ENCODE measurements at places on chromosomes 3 and 15. TPM values are rescaled to one million over a fixed set of nuclear protein-coding genes. Genes with fewer than 3 reads are reported as not detected.

DNA sequence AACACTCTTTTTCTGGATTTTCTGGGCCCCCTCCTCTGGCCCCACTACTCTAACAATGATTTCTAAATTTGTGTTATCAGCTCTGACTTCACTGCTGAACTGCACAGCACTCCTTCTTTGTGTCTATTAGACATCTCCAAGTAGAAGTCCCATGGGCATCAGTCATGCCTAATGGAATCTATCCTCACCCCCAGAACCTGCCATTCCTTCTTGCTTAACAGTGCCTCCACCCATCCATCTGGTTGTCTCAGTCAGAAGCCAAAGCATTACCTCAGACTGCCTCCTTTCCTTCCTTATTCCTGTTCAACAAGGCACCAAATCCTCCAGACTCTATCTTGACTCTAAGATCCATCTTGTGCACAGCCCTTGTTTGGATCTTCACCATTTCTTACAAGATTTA lies 36.2 kb downstream of the SSR3 start:
- no peak overlapping the region for H3K27ac ChIP-seq
- DNase-seq: no peak
- H3K36me3 ChIP-seq: no peaks in the 10 kb centered on the region
- peaks cover 37% of the 10 kb centered on the region for H3K4me1 ChIP-seq
- no peaks in the 10 kb centered on the region for H3K27me3 ChIP-seq

GRCh38 chr15:89227425-89227824 lies 6.0 kb upstream of the RLBP1 start:
- H3K27me3 ChIP-seq: no peaks in the 10 kb centered on the region
- DNase-seq: no peak
- H3K36me3 ChIP-seq: no peaks in the 10 kb centered on the region
- no peaks in the 10 kb centered on the region for H3K4me1 ChIP-seq
- no peak overlapping the region for H3K4me3 ChIP-seq

- no peaks in the 10 kb centered on the region for H3K27me3 ChIP-seq
- H3K4me3 ChIP-seq: no peak overlapping the region
- no peak overlapping the region for H3K27ac ChIP-seq
- no peaks in the 10 kb centered on the region for H3K36me3 ChIP-seq
- no peaks in the 10 kb centered on the region for H3K4me1 ChIP-seq
- DNase-seq: no peak
Measured at GRCh38 chr3:155549087-155549486, 195.8 kb downstream of the PLCH1 start.

The GOLGA8R gene
- not detected for polyA plus RNA-seq

The TMEM212 gene
- polyA plus RNA-seq: not detected

The GABRG3 gene
- 0.10 TPM for polyA plus RNA-seq

DNA sequence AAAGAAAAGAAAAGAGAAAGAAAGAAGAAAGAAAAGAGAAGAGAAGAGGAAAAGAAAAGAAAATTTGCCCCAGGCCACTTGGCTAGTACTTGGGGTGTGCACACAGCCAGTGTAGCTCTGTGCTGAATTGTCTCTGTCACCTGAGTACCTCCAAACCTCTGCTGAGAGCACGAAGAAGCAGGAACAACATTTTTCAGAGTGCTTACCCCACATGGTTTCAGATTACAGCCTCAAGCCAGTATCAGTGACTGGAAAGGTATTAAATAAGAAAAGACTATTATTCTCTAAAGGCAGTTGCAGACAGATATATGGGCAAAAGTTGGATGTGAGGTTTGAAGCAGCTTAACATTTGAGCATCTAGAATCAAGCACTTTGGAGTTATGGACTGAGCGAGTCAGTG lies 113.3 kb upstream of the PHLDB2 start:
- no peaks in the 10 kb centered on the region for H3K27me3 ChIP-seq
- H3K4me1 ChIP-seq: peaks cover 36% of the 10 kb centered on the region
- H3K27ac ChIP-seq: no peak overlapping the region
- H3K4me3 ChIP-seq: no peak overlapping the region
- H3K36me3 ChIP-seq: peaks cover 2% of the 10 kb centered on the region

DNA sequence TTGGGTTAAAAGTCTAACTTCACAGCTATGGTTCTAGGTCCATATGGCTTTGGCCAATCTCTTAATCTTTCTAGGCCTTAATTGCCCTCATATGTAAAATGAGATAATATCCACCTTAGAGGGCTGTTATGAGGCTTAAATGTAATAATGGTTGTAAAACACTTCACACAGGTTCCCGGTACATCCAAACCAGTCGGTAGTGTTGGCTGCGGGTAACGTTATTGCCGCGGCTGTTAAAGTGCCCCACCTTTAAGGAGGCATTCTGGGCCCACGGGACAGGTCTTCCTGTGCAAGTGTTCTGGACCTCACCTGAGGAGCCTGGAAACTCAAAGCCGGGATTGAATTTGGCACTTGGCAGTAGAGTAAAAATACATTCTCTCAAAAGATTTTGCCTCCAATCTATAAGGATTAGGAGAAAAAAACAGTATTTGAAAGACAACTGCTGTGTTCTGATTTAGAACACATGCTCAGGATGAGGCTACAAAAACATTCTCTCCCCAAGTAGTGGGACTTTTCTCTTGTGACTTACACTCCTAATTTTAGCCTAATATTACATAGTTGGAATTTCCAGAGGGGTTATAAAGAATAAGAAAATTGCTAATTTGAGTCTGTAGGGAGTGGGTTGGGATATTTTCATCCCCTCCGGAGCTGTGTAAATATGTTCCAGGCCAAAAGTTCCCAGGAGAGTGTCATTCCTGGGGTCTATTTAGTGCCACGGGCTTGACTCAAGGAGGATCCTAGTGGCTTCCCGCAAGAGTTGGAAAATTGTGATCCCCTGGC lies 44.9 kb upstream of the TSEN2 start:
- H3K27ac ChIP-seq: no peak overlapping the region
- no peaks in the 10 kb centered on the region for H3K27me3 ChIP-seq
- H3K4me1 ChIP-seq: no peaks in the 10 kb centered on the region
- H3K4me3 ChIP-seq: no peak overlapping the region
- no peak for DNase-seq
- H3K36me3 ChIP-seq: no peaks in the 10 kb centered on the region

The ATP10A gene
- 0.66 TPM for polyA plus RNA-seq

The MDFIC2 gene
- polyA plus RNA-seq: not detected

GRCh38 chr3:196169836-196170240 lies 41.4 kb downstream of the ZDHHC19 start:
- H3K4me1 ChIP-seq: no peaks in the 10 kb centered on the region
- no peak for DNase-seq
- H3K36me3 ChIP-seq: no peaks in the 10 kb centered on the region
- H3K4me3 ChIP-seq: no peak overlapping the region
- no peaks in the 10 kb centered on the region for H3K27me3 ChIP-seq

The TRIM59 gene
- 98.6 TPM for polyA plus RNA-seq

GRCh38 chr15:65184305-65184867 lies 756 bp downstream of the CLPX start:
- no peaks in the 10 kb centered on the region for H3K27me3 ChIP-seq
- H3K27ac ChIP-seq: peak overlapping the region; percentile 51
- peaks cover 7% of the 10 kb centered on the region for H3K36me3 ChIP-seq
- H3K4me1 ChIP-seq: 0 out of 2 replicates have a peak, but pooled peaks cover 6% of the 10 kb centered on the region
- peak; percentile 79 for DNase-seq

GRCh38 chr3:77456906-77457305 lies 417.0 kb downstream of the ROBO2 start:
- H3K4me3 ChIP-seq: no peak overlapping the region
- H3K36me3 ChIP-seq: no peaks in the 10 kb centered on the region
- no peaks in the 10 kb centered on the region for H3K27me3 ChIP-seq
- H3K4me1 ChIP-seq: 0 out of 2 replicates have a peak, but pooled peaks cover 6% of the 10 kb centered on the region
- DNase-seq: no peak

The SENP8 gene
- 3.1 TPM for polyA plus RNA-seq

The AMT gene
- 34.1 TPM for polyA plus RNA-seq

GRCh38 chr3:9781978-9782603 lies 10.2 kb downstream of the TADA3 start:
- no peak for DNase-seq
- no peaks in the 10 kb centered on the region for H3K4me1 ChIP-seq
- peaks cover 6% of the 10 kb centered on the region for H3K36me3 ChIP-seq
- no peak overlapping the region for H3K27ac ChIP-seq
- H3K4me3 ChIP-seq: no peak overlapping the region
- no peaks in the 10 kb centered on the region for H3K27me3 ChIP-seq

- H3K4me3 ChIP-seq: no peak overlapping the region
- H3K4me1 ChIP-seq: peaks cover 28% of the 10 kb centered on the region
- no peak overlapping the region for H3K27ac ChIP-seq
- no peaks in the 10 kb centered on the region for H3K36me3 ChIP-seq
Measured at GRCh38 chr3:50620820-50621219, 3.9 kb downstream of the MAPKAPK3 start.

The CLDN18 gene
- 0.19 TPM for polyA plus RNA-seq

DNA sequence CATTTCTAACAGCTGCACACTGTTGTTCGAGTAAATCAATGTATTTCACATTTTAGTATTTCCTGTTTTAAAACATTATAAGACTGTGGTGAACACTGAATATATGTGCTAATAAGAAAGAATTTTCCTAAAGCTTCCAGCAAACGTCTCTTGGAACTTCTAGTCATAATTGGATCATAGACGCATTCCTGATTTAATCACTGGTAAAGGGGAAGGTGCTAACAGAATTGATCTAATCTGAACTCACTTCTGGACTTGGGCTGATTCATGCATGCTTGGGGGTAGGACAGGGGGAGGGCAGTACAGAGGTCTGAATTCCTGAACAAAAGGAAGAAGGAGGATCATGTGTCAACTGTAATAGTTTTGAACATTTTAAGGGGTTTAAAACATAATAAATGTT lies 7.3 kb upstream of the LEKR1 start:
- no peaks in the 10 kb centered on the region for H3K36me3 ChIP-seq
- peaks cover 16% of the 10 kb centered on the region for H3K4me1 ChIP-seq
- no peak for DNase-seq
- H3K4me3 ChIP-seq: no peak overlapping the region
- H3K27me3 ChIP-seq: peaks cover 77% of the 10 kb centered on the region
- no peak overlapping the region for H3K27ac ChIP-seq

The PTH1R gene
- 1.1 TPM for polyA plus RNA-seq

DNA sequence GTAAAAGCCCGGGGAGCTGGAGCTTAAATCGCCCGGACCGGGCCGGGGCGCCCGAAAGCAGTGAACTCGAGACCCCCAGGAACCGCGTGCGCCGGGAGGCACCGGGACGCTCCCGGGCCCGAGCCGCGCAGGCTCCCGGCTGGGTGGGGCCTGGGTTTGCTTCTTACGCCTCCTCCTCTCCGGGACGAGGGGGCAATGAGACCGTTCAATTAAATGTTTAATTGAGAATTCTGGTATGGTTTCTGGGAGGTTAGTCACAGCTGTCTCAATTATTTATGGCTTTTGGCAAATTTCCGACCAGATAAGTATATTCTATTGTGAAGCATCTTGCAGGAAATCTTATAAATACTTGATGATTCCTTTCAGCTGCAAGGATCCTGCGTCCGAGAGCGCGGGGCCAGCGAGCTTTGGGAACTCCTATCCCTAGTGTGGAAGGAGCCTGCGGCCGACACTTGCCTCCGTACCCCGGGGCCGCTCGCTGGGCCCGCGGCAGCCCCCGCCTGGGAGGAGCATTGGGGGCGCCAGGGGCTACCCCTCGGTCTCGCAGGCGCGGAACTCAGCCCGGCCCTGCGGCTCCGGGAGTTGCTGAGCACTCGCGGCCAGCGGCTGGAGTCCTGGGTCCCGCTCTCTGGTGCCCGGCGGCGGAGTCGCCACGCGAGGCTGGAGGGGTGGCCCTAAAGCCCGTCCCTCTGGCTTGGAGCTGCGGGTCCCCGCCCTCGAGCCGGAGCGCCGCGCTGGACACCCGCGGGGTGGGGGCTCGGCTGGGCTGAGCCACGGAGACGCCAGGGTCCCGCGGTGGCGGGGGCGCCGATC lies 10.3 kb downstream of the ISL2 start:
- H3K27me3 ChIP-seq: peaks cover 92% of the 10 kb centered on the region
- peak overlapping the region; percentile 68 for H3K4me3 ChIP-seq
- DNase-seq: peak; percentile 62
- H3K4me1 ChIP-seq: peaks cover 31% of the 10 kb centered on the region
- no peak overlapping the region for H3K27ac ChIP-seq
- H3K36me3 ChIP-seq: no peaks in the 10 kb centered on the region

DNA sequence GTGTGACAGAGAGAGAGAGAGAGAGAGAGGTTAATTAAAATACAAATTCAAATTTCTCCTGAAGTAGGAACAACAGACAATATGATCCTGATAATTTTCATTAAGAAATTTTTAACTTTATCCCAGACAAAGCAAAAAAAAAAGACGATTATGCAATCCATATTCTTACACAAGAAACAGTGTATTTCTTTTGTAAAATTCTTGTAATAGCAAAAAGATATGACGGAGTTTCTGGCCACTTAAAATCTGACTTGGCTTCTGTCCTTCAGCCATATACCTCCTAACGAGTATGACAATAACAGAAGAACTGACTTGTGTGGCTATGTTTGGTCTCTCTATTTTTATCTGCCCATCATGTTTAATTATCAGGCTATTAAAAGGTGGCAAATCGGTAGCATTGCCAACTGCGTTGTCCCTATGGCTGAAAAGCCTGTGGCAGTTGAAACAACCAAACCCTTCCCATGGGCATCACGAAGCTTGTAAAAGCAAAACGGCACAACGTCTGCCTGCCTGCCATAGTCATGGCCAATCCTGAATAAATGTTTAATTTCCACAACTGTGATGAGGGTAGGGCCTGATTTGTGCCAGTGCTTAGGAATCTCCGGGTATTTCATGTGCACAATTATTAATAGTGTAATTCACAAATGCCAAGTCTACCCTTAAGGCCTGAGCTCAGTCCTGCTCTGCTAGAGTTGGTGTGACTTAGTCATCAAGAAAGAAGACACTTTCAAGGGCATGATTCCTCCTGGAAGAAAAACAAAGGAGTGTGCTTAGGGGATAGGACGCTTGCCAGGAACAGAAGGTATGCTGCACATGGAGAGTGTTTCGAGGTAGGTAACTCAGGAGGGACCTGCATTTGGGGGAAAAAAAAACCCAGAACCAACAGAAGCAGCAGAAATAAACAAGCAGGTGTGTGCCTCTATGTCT lies 1090.2 kb downstream of the FHIT start:
- no peak overlapping the region for H3K27ac ChIP-seq
- H3K27me3 ChIP-seq: no peaks in the 10 kb centered on the region
- H3K36me3 ChIP-seq: no peaks in the 10 kb centered on the region
- no peaks in the 10 kb centered on the region for H3K4me1 ChIP-seq
- DNase-seq: no peak
- H3K4me3 ChIP-seq: no peak overlapping the region

GRCh38 chr3:150370122-150370602 lies 37.9 kb upstream of the TSC22D2 start:
- peaks cover 19% of the 10 kb centered on the region for H3K4me1 ChIP-seq
- no peaks in the 10 kb centered on the region for H3K36me3 ChIP-seq
- peak overlapping the region; percentile 2 for H3K27ac ChIP-seq
- no peaks in the 10 kb centered on the region for H3K27me3 ChIP-seq

The SLC9C1 gene
- polyA plus RNA-seq: 1.8 TPM

- no peak for DNase-seq
- H3K27ac ChIP-seq: no peak overlapping the region
- no peaks in the 10 kb centered on the region for H3K4me1 ChIP-seq
- no peak overlapping the region for H3K4me3 ChIP-seq
- H3K36me3 ChIP-seq: no peaks in the 10 kb centered on the region
Measured at GRCh38 chr15:63331456-63331855, 50.2 kb downstream of the CA12 start.

- H3K27ac ChIP-seq: no peak overlapping the region
- no peaks in the 10 kb centered on the region for H3K27me3 ChIP-seq
- H3K4me1 ChIP-seq: peaks cover 57% of the 10 kb centered on the region
- DNase-seq: peak; percentile 75
- H3K4me3 ChIP-seq: no peak overlapping the region
- no peaks in the 10 kb centered on the region for H3K36me3 ChIP-seq
Measured at GRCh38 chr15:96893159-96893906, 562.8 kb downstream of the NR2F2 start.

The C2CD4A gene
- polyA plus RNA-seq: not detected
